ENCODE measurements at places on chromosomes 12 and 14.

GRCh38 chr14:103231376-103232019 lies 102.5 kb upstream of the EIF5 start:
- DNase-seq: no peak

DNA sequence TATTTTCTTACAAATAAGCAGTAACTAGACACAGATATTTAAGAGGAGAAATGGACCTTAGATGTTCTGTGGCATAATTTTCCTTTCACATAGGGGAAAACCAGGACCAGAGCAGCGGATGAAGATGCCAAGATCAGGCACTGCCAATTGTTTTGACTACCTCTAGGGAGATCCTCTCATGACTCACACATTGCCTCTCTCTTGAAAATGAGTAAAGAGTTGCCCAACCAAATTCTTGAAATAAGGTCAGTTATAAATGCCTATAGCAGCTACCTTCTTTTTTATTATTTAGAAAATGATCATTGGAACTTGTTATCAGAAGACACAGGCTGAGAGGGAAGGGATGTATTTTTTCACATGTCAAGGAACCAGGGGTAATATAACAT lies 263.4 kb upstream of the PLEKHG7 start:
- DNase-seq: peak; percentile 16

DNA sequence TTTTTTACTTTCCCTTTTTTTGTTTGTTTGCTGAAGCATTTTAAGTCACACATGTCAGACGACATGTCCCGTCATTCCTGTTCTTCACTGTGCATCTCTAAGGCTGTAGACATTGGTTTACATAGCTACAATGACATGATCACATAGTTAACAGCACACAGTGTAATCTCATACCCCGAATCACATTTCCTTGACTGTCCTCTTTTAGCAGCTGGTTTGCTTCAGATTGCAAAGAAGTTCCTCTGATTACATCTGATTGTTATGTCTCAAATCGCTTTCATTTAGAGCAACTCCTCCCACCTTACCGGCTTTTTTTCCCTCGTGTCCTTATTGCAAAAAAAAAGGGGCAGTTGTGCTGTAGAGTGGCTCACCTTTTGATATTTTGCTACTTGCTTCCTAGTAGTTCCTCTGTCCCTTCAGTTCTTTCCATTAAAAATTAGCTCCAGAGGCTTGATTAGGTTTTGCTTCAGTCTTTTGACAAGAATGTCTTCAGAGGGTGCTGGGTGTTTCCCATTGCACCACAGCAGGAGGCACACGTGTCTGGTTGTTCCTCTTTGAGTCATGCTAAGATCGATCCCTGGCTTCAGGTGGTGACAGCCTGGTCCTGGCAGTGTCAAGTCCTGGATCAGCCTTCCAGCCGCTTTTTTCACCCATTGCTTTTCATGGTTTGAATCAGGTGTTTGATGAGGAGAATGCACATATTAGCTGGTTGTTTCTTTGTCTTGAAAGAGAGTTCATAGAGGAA lies 35.0 kb downstream of the ZNF664 start:
- no peak for DNase-seq

- no peak for DNase-seq
Observed at GRCh38 chr12:1041478-1041877, 50.5 kb downstream of the ERC1 start.

GRCh38 chr12:92641291-92641690 lies 61.5 kb upstream of the PLEKHG7 start:
- DNase-seq: no peak

DNA sequence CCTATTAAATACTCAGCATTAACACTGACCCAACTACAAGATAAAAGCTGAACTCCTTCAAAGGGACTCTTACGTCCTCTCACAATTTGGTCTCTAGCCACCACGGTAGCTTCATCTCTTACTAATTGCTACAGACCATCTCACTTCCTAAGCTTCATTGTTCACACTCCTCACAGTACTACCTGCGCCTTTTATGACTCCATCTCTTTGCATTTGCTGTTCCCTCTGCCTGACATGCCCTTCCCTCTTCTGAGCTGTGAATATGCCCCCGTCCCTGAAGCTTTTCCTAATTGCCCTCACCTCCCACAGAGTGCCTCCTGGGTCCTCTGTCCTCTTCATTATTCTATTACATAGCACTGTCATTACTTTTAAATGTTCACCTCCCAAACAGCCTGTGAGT lies 2.5 kb downstream of the EEA1 start:
- DNase-seq: no peak

DNA sequence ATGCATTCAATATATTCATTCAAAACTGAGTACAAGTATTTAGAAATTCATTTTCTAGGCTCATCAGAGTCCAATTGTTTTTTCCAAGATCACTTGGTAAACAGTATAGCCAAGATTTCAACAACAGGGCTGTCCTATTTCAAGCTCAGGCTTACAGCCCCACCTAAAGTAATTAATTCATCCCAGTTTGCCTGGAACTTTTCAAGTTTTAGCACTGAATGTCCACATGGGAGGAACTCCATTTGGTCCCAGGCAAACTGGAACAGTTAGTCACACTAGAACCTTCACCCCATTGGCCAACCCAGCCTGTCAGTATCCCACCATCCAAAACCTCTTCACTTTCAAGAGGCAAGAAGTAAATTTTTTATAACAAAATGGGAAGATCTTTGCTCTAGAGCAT lies 210.9 kb downstream of the DPY19L2 start:
- no peak for DNase-seq

- no peak for DNase-seq
Observed at GRCh38 chr14:96067985-96068930, 29.1 kb downstream of the C14orf132 start.

- DNase-seq: no peak
Observed at GRCh38 chr12:52615208-52615868, 3.0 kb downstream of the KRT73 start.

DNA sequence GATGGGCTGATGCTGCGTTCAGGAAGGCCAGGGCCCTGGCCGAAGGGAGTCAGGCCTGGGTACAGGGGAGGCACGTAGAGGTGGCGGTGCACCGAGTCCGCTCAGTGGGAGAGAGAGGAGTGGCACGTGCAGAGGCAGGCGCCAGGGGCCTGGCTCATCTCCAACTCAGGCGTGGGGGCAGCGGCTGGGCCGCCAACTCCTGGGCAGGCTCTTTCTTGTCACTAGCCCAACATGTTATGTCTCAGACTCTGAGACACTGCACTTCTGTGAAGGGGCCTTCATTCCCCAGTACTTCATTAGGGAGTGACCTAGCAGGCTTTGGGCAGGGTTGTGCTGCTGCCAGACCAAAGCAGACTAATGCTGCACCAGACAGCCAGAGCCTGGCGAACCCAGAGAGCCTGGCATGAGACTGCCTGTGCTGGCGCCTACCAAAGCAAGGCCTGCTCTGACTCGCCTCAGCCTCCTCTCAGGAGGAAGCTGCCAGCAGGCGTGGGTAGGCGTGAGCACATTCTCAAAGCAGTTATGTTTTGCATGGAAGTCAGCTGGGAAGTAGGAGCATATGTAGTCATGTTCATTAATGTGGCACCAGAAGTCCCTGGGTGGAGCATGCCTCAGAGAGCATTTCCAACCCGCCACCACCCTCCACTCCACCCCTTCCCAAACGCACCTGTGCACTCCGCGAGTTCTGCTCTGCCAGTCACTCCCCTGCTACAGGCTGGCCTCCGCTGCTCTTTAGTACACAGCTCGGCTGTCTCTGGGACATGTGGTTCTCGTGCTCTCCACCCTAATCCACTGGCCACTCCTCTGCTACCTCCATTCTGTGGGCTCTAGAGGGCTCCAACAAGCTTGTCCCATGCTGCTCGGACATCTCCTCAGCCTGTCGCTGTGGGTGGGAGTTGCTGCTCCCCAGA lies 9.7 kb downstream of the CKB start:
- peak; percentile 92 for DNase-seq

DNA sequence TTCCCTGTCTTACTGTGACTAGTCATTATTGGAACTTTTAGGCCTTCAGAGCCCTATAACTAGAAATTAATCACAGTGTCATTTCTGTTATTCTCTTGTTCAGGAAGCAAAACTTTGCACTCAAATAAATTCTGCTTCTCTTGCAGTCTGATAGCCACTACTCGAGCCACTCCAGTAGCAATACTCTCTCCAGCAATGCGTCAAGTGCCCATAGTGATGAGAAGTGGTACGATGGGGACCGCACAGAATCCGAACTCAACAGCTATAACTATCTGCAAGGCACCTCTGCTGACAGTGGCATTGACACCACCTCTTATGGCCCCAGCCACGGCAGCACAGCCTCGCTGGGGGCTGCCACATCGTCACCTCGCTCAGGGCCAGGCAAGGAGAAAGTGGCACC lies 223.2 kb upstream of the RGS6 start:
- no peak for DNase-seq

- DNase-seq: no peak
Observed at GRCh38 chr12:39032448-39032847, 127.1 kb upstream of the CPNE8 start.

GRCh38 chr12:38587594-38587993 lies 271.0 kb downstream of the ALG10B start:
- no peak for DNase-seq

DNA sequence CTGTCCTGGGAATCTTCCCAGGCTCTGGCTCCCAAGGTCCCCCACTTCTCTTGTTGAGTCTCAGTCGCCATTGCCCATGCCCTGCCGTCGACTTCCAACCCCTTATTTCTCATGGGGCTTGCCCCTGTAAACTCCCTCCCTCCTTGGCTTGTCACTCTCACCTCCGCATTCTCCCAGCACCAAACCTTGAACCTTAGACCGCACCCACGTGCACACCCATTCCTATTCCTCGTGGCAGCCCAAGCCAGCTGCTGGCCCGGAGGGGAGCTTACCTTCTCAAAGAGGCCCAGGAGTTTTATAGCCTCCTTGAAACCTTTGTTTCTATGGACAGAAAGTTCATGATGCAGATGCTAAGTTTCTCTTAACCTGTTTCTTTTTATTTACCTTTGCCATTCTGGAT lies 4.6 kb downstream of the JDP2 start:
- no peak for DNase-seq

DNA sequence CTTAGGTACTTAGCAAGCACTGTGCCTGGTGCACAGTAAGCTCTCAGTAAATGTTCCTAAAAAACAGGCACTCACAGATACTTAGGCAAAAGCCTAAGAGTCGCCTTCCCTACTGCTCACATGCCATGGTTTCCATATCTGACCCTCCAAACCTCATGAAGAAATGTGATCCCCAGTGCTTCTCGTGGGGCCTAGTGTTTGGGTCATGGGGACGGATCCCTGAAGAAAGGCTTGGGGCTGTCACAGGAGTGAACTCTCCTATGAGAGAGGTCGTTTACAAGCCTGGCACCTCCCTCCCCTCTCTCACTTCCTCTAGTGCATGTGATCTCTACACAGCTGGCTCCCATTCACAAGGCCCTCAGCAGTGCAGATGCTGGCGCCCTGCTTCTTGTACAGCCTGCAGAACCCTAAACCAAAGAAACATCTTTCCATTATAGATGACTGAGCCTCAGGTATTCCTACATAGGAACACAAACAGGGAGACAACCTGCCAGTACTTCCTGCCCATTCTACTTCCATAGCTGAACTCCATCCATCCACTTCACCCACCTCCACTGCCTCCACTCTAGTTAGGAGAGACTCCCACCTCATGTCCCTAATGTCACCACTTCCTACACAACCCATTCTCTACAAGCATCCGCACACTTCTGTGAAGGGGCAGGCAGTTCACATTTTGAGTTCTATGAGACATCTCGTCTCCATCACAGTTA lies 2.9 kb downstream of the SLC15A4 start:
- DNase-seq: no peak

GRCh38 chr14:84254290-84254689 lies 1275.7 kb upstream of the FLRT2 start:
- peak; percentile 66 for DNase-seq

DNA sequence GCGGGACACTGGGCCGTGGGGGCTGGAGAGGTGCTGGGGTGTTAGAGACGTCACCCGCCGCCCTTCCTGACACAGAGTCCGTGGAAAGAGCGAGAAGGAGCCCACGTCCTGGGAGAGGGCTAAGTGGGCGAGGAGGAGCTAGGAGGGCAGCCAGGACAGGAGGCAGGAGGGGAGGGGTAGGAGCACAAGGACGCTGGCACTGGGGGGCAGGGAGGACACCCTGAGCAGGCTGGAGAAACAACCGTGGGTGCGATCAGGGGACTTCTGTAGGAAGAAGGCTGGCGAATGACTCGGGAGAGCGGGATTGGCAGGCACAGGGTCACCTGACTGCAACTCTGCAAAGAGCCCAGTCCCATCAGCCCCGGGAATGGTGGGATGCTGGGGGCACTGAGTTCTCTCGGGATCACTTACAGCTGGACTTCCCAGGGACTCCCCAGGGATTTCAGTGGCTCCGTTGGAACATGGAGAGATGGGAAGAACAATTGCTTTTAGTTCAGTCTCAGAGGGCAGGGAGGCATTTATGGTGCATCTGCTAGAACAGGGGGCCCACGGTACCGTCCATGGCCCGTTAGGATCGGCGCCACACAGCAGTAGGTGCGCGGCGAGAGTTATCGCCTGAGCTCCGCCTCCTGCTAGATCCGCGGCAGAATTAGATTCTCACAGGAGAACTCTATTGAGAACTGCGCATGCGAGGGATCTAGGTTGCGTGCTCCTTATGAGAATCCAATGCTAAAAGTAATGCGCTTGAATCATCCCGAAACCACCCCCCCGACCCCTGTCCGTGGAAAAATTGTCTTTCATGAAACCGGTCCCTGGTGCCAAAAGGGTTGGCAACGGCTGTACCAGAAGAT lies 24.3 kb downstream of the UBR7 start:
- DNase-seq: no peak

DNA sequence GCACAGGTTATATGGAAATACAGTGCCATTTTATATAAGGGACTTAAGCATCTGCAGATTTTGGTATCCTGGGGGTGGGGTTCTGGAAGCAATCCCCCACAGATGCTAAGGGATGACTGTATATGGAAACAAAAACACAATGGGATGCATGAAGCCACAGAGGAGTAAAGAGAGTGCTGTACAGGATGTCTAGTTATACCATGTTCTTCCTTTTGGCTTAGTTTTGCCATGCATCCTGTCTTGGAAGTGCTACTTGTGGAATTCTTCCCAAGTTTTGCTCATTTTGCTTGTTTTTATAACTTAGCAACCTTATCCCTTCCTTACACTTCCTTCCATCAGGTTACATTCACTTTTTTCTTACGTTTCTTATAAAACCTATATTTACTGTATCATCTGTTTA lies 55.6 kb downstream of the TRMT5 start:
- DNase-seq: no peak

- peak; percentile 28 for DNase-seq
Observed at GRCh38 chr12:508795-509194, 49.1 kb downstream of the B4GALNT3 start.

DNA sequence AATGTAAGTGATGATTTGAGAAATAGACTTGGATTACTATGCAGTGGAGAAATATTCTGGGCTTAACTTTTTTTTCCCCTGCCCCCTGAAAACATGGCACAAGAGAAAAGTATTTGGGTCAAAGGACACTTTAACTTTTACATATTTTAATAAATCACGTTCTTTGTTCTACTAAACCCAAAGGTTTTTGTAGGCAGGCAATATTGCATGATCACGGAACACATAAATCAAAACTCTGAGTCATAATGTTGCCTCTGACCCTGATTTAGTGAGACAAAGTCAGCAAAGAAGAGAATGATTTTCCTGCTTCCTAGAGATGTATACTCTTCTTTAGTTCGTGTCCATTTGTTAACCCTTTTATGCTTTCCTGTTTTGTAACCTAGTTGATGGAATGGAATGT lies 38.0 kb downstream of the ABCD2 start:
- no peak for DNase-seq

Data from prostate gland (tissue), 2 donors.